ENCODE measurements at places on chromosomes 1 and 21.

GRCh38 chr1:98677288-98677687 is 15.8 kb downstream of the SNX7 start:
- DNase-seq: no peak

- DNase-seq: no peak
Observed at GRCh38 chr1:231867607-231868006, 241.0 kb downstream of the DISC1 start.

GRCh38 chr1:220699044-220699443 is 8.9 kb downstream of the C1orf115 start:
- DNase-seq: no peak

DNA sequence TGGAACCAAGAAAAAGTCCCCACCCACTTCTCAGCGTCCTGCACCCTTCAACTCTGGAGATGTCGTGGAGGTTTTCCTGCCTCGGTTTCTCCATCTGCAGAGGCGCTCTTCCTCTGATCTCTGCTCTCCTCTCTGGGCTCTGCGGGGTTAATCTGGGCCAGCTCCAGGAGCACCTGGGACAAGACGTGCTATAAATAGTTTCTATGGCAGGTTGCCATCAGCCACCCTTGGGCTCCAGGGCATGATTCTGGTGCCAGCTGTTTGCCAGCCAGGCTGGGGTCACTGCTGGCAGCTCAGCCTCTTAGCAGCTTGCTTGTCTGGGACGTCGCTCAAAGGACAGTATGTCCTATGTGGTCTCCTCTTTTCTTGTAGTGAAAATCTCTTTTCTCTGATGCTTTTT is 137.1 kb downstream of the ACTL8 start:
- DNase-seq: peak; percentile 58

GRCh38 chr1:160755911-160756848 is 17.1 kb downstream of the SLAMF7 start:
- no peak for DNase-seq

All from NCI-H1694 (cell line).